Dorsolateral prefrontal cortex (tissue), 122 donors: ENCODE measurements at places on chromosomes 16 and 17.

DNA sequence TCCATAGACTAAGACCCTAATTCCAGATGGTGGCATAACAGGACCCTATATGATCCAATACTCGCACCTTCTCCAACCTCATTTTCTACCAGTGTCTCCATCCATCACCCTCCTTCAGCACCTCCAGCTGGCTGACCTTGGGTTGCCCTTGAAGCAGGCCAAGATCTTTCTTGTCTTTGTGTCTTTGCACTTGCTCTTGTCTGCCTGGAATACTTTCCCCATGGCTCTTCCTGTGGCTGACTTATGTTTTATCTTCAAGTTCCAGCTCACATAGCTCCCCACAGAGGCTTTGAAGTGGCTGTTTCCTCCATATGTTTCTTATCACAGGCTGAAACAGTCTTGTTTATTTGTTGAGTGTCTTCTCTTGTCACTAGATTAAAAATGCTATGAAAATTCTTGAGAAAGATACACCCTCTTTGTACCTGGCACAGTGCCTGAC lies 29.6 kb upstream of the MMD start:
- no peak for DNase-seq

DNA sequence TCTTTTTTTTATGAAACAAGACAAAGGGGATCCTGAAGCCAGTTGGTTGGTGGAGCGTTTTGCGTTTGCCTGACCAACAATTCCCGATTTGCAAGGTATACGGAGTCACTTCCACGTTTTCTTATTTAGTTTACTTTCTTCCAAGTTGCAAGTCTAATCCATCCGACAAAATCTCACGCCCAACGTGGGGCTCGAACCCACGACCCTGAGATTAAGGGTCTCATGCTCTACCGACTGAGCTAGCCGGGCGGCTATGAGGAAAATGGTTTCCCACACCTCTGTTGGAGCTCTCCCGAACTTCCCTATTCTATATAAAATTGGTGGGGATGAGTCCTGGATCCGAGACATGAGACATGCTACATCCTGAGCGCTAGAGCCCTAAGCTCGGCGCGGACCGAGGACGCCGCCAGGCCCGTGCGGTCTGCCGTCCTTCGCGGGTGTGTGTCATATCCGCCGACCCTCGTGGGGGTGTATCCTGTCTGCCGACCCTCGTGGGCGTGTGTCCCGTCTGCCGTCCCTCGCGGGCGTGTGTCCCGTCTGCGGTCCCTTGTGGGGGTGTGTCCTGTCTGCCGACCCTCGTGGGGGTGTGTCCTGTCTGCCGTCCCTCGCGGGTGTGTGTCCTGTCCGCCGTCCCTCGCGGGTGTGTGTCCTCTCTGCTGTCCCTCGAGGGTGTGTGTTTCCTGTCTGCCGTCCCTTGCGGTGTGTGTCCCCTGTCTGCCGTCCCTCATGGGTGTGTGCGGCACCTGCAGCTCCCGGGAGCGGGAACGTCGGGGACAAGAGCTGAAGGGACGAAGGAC lies 22.6 kb downstream of the ZNF213 start:
- DNase-seq: no peak

DNA sequence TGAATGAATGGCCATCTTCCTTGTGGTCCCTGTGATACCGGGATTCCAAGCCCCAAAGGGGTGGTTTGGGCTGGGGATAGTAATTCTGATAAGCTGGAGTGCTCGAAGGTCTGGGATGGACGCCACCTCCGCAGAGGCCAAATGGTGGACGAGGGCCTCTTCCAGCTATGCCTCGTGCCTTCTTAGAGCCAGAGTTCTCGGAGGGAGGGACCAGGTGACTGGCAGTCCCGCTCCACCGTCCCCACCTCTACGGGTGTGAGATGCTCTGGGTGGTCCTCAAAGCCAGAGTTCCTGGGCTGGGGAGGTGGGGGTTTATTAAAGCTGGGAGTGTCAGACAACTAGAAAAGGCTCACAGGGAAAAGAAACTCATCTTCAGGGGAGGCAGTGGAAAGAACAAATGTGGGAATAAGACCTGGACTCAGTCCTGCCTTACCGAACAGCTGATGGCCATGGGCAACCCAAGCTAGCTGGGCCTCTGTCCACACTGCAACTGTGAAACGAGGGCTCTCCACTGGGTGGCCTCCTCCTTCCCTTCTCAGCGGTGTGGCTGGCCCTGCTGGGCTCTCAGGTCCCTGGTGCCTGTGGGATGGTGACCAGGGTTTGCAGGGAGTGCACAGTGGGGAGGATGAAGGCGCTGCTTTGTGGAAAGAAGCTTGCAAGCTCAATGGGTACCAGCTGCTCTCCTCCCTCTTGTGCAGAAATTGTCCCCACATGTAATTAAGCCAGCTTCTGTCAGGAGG lies 75.2 kb downstream of the N4BP1 start:
- DNase-seq: no peak

GRCh38 chr17:63984651-63985386 lies 12.1 kb upstream of the SCN4A start:
- no peak for DNase-seq

GRCh38 chr17:64783556-64784352 lies 121.6 kb upstream of the SMURF2 start:
- DNase-seq: no peak

- DNase-seq: no peak
These were observed 6.2 kb downstream of the FSCN2 start for GRCh38 chr17:81534157-81535006.

GRCh38 chr17:74245145-74245831 lies 28.7 kb upstream of the DNAI2 start:
- peak; percentile 91 for DNase-seq

DNA sequence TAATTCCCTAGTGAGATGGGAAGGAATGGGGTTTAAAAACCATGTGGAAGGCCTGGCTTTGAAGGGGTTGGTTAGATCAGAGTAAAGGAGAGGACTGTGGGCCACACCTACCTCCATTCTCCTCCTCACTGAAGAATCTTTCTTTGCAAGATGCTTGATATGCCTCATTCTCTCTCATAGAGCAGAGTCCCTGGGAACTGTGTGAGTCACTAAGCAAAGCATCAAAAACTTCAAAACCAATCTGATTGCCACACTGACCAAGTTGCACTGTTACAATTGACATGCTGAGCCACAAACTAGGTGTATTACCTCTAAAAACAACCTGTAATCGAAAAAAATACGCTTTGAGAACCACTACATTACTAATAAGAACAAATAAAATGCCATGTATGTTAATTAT lies 2.0 kb downstream of the TUBD1 start:
- DNase-seq: no peak
